HFFc6 (cell line): ENCODE measurements at places on chromosomes 11 and 22. TPM values are rescaled to one million over a fixed set of nuclear protein-coding genes. Genes with fewer than 3 reads are reported as not detected.

- no peak for DNase-seq
These were observed 122.2 kb downstream of the APOL5 start for GRCh38 chr22:35839841-35840301.

- DNase-seq = no peak
These were observed 367.6 kb downstream of the BRD1 start for GRCh38 chr22:49460091-49460490.

- no peak for DNase-seq
These were observed 1.1 kb upstream of the PHLDB1 start for GRCh38 chr11:118606157-118606843.

GRCh38 chr11:35820614-35821013 lies 123.2 kb upstream of the LDLRAD3 start:
- no peak for DNase-seq

DNA sequence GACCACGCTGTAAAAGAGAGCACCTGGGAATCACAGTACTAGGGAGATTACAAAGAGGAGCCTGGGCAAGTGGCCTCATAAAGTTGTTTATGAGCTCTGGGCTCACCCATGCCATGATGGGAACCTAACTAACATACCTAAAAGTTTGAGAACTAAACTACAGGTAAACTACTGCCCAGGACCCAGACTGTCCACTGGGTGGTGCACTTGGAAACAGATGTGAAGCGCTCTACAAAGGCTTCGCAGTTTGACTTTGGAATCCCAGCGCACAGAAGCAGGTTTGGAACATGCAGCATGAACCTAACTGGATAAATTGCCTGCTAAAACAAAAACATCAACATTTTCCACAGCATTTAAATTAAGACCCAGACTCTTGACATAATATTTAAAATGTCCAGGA lies 418.6 kb downstream of the FAM181B start:
- no peak for DNase-seq

DNA sequence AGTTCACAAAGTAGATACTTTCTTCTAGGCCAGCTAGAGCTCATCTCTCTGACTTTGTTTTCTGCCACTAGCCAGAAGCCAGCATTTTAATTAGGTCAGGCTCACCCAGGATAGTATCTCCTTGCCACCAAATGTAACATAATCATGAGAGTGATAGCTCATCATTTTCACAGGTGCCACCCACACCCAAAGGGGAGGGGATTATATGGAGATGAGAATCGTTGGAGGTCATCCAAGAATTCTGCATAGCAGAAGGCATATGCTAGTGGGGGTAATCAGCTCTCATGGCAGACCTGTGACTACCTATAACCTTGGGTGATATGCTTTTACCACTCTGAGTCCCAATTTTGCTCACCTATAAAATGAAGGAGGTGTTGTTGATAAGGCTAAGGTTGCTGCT lies 523.0 kb downstream of the METTL15 start:
- no peak for DNase-seq

GRCh38 chr22:38033522-38034277 lies 23.5 kb upstream of the PICK1 start:
- DNase-seq = no peak

GRCh38 chr11:10651656-10652361 lies 41.7 kb downstream of the IRAG1 start:
- DNase-seq = no peak

- DNase-seq = no peak
These were observed 278 bp downstream of the MMP26 start for GRCh38 chr11:4704790-4705334.

DNA sequence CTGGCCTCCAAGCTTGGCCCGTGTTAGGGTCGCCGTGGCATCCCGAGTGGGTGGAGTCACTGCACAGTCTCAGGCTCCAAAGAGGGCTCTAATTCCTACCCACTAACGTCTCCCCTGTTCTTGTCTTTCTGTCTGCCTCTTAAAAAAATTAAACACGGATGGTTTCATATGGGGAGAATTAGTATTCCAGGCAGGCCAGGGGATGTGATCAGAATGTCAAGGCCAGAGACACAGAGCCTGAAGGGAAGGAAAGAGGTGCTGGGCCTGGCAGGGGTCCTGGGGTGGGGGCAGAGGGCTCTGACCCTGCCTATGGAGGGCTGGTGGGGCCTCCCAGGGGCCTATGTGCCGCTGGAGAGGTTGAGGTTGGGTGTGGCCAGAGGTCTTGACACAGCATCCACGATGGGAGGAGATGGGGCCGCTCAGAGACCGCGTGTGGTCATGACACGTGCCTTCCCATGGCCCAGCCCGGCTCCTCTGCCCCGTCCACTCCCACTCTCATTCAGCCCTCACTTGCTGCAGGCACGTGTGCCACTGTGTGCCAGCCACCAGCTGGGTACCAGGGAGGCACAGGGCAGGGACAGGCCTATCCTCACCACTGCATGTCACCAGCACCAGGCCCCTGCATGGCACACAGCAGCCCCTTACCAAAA lies 56.5 kb downstream of the FLRT1 start:
- no peak for DNase-seq

The ACR gene
- not detected in 3 replicates for total RNA-seq

The CD3D gene
- total RNA-seq = not detected in 2 replicates

The PPFIA1 gene
- 32.9 and 35.4 TPM in 2 replicates for total RNA-seq

The MS4A10 gene
- total RNA-seq = not detected in 3 replicates

The NCAM1 gene
- not detected in 3 replicates for total RNA-seq

The FGF19 gene
- total RNA-seq = not detected in 2 replicates

The MMP27 gene
- not detected in 3 replicates for total RNA-seq
